Activated CD4-positive, alpha-beta T cell treated with anti-CD3 and anti-CD28 coated beads for 1 hour (primary cell): ENCODE measurements at places on chromosomes 16 and 17.

GRCh38 chr16:9521749-9522370 is 430.4 kb downstream of the HAPSTR1 start:
- no peak for DNase-seq

DNA sequence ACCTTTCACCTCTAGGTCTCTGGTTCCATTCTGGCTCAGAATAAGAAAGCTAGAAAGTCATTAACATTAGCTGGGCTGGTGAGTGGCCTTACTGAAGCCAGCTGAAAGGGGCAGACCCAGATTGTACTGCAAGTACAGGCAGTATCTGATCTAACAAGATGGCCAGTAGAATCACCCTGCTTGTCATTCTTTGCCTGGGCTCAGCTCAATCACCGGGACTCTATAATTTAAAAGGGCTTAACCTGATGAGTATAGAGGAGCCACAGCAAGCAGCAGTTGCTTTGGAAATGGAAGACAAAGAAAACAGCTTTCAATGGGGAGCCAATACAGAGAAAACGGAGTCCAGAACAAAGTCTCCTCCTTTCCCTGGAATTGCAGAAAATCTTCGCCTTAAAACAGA is 13.6 kb downstream of the CDH8 start:
- DNase-seq, result no peak

DNA sequence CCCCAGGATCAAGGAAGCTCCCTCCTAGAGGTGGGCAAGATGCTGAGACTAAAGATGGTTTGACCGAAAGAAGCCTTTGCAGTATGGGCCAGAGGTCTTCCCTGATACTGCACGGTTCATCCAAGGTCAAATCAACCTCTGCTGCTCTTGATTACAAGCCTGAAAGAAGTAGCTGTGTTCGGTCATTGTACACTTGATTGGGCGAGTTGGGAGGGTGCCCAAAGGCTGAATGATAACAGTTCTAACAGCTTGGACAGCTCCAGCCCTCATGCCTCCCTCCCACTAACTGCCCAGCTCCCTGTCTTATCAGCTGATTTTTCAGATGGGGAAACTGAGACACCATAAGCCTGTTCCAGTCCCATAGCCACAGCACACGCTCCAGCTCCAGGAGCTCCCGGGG is 42.8 kb downstream of the ABCC12 start:
- DNase-seq, result no peak

DNA sequence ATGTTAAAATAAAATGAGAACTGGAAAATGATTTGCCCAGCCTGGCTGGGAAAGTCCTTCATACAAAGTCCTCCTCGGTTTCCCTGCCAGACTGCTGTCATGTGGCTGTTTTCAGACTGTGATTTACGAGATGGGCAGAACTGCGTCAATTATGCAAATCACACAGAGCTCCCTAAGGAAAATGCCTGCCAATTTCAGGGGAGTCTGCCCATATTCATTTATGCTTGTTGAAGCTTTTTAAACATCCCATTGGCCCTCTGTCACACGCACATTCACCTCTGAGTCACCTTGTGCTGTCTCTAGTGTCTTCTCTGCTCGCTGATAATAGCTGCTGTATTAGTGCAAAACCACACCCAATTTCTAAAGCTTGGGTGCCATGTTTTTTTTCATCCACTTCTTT is 81.7 kb upstream of the FAM20A start:
- no peak for DNase-seq

DNA sequence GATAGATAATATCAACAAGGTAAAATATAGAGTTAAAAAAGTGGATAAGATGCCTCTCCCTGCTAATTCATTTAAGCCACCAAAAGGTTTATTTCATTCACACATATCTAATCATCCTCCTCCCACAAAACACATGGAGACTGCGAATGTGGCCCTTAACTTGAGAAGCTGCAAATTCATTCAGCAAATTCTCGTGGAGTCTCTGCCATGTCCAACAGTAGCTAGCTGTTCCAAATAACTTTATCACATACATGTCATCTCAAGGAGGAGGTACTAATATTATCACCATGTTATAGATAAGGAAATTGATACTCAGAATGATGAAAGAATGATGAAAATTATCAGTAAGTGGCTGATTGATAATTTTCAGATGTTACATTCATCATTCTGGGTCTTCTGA is 950.2 kb downstream of the CDH11 start:
- no peak for DNase-seq

DNA sequence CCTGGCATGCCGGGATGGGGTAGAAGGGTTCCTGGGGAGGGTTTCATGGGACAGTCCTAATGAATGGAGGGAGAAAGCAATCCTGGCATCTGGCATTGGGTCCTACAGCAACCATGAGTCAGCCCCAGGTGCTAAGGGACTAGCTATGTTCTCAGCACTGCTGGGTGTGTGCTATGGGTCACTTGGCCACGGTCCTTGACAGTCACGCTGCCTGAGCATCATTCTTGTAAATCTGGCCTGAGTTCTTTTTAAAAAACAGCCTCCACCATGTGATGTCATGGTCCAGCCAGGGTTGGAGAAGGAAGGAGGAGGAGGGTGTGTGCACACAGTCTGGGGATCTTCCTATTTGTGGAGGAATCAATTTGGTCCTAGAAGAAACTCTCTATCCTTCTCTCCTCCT is 6.2 kb upstream of the RAMP2 start:
- no peak for DNase-seq

DNA sequence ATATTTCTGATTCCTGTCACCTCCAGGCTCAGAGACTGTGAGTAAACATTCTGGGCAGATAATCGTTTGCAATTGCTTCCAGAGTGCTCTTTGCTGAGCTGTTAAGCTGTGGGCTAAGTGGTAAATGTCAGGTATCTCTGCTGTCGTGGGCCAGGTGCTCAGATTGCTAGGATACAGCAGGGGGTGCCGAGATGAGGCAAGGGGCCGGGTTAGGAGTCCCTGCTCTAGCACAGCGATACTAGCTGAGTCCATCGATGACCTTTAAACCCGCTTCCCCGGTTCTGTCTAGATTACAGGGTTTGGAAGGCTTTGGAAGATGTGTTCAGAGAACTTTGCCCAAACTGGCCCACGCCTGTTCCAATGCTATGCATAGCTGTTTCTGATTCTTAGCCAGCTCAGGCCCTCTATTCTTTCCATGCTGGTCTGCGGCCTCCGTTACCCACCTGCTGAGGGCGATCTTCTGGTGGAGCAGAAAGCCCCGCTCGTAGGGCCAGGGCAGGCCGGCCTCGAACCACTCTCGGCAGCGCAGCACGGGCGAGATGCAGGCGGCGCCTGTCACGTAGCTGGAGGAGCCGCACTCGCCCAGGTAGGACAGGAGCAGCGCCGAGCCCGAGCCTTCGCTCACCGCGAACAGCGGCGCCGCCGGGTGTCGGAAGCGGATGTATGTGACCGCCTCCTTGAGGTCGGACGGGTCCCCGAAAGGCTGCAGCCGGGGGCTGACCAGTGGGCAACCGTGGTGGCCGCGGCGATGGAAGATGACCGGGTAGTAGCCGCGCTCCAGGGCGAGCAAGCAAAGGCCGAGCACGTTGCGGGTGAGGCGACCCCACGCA is 979 bp downstream of the ABHD15 start:
- no peak for DNase-seq

DNA sequence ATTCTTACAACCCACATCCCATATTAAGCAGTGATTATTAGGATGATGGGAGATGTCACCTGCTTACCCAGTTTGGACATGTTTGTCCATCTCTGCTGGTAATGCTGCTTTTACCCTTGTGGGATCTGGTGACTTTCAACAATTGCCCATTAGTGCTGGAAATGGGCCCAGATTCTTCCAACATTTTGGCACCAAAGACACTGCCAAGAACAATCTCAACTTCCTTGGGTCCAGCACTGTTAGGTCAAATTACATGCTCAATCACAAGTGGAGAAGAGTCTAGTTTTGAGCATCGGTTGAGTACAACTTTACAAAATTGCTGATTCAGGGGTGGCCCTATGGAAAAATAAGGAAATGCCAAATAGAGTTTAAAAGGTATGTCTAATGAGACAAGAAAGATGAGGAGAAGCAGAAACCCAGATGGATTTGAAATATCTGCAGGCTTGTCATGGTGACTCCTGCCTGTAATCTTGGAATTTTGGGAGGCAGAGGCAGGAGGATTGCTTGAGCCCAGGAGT is 13.0 kb upstream of the ZFP3 start:
- DNase-seq, result no peak

DNA sequence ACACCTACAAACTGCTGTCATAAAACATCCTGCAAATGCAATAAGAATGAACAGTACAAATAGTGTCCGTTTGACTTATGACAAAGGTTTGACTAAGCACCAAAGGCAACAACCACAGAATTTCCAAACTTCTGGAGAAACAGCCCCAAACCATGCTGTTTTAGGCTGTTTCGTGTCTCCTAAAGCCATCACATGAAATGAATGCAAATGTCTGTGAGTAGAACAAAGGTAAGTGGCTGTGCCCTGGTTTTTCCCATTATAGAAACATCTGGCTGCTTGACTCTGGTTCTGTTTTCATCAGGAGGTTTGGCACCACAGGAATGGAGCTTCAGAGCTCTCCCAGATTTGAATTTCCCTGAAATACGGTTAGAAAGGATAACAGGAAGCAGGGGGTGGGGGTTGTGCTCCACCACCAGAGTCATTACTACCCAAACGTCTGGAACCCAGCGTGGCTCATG is 4.6 kb upstream of the EMP2 start:
- DNase-seq, result no peak

- no peak for DNase-seq
Observed at GRCh38 chr16:84810518-84811273, 9.1 kb upstream of the CRISPLD2 start.

- no peak for DNase-seq
Observed at GRCh38 chr16:49733313-49734009, 122.5 kb downstream of the ZNF423 start.

DNA sequence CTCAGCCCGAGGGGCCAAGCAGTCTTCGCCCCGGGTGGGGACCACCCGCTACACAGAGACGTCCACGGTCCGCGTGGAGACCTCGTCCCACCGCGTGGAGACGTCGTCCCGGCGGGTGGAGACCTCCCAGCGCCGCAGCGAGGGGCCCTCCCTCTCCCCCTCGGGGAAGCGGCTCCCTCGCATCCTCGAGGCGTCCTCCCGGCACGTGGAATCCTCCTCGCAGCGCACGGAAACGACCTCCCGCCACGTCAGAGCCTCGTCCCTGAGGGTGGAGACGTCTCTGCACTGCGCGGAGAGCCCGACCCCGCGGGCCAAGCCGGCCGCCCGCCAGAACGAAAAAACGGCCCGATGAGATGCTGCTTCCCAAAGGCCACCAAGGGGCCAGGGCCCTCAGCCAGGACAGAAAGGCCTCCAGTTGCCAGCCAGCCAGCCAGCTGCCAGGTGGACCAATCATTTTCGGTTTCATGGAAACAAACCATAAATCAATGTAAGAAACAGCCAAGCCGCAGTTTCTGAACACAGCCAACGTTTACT is 424 bp downstream of the C17orf100 start:
- no peak for DNase-seq
